Lung (tissue), 17 donors: ENCODE measurements at places on chromosomes 2 and 18.

GRCh38 chr2:155298001-155298400 lies 599.5 kb downstream of the KCNJ3 start:
- no peak for DNase-seq

GRCh38 chr2:176076063-176076462 lies 7.7 kb downstream of the EVX2 start:
- no peak for DNase-seq

DNA sequence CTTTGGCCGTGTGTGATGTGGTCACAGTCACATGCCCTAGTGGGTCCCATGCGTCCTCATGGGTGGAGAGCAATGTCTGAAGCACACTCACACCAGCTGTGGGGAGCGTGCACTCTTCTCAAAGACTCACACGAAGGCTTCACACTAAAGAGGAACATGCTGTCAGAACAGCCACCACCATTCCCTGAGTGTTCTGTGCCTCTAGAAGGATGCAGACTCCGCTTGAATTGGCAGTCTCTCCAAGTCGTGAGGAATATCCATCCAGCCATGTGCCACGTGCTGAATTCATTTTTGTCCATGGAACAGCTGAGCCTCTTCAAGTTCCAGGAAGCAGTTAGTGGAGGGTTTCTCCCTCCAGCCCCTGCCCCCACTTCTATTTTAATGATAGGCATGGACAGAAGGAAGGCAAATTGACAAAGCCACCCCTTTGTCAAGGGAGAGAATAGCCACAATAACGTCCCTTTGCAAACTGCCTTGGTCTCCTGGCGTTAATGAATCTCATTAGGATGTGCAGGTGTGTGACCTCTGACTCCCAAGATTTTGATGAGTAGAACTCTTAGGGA lies 464.3 kb upstream of the ID2 start:
- peak; percentile 53 for DNase-seq

- no peak for DNase-seq
Measured at GRCh38 chr2:133937669-133938068, 316.2 kb upstream of the MGAT5 start.

DNA sequence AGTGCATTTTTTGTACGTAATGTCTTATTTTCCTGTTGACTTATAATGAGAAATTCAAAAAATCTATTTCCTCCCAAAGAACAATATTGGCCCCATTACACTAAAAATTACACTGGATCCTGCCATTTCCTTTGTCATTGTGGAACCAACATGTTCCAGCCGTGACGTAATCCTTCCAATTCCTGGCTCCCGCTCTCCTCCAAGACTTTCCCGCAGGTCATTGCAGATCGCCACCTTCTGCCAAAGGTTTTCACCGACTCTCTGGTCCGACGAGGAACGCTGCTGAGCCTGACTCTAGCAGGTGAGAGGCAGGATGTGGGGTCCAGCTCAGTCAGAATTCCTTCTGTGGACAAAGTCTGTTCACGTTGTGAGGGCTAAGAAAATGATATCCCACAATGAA lies 38.0 kb downstream of the PTGR3 start:
- DNase-seq: no peak

DNA sequence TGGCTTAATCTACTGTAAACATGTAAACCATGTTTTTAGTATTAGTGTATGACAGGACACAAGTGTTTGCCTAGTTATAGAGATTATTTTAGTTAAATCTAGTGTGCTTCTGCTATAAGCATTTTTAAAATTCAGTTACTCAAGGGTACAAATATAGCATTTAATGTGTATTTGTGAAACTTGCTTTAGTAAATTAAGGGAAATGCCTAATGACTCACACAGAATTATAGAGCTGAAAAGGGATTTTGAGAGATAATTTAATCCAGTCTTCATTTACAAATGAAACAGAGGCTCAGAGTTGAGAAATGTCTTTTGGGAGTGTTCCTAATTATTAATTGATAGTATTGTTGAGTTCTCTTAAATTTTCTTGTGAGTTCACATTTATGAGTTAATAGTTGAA lies 8.2 kb downstream of the ACTR3 start:
- DNase-seq: no peak

GRCh38 chr18:13615432-13615861 lies 110.9 kb downstream of the FAM210A start:
- DNase-seq: no peak

DNA sequence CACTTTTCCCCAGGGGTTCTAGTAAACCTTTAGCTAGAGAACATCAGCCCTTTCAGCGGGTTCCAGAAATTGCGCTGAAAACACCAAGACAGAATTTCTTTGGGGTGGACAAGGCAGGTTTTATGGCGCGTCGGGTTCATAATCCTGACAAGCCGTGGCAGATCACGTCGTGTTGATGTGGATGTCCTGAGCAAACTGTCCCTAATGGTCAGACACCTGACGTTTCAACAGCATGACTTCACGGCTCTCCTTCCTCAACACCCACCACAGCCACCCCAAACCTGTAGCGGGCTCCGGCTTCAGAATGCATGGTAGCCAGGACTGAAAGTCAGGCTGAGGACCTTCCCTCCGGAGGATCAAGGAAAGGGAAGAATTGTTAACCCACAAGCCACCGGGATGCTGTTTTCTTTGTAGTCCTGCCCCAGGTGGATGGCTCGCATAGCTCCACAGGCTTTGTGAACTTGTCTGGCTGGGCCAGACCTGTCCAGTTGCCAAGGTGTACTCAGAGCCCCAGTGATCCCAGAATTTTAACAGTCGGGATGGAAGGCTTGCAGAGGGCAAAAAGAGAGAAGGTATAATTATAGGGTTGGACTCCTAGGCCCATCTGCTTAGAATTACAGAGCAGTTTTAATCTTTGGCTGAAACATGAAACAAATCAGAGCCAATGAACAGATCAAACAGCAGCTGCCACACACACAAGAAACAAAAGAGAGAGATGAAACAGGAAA lies 1.5 kb downstream of the APCDD1 start:
- DNase-seq: no peak

GRCh38 chr2:113791697-113792590 lies 35.5 kb upstream of the SLC35F5 start:
- DNase-seq: no peak
